Foreskin keratinocyte (primary cell): ENCODE measurements at places on chromosomes 1 and 21. TPM values are rescaled to one million over a fixed set of nuclear protein-coding genes. Genes with fewer than 3 reads are reported as not detected.
A peak's percentile ranks its signal among the peaks of the same experiment; 100 is the strongest.

- DNase-seq = no peak
These were observed at the start of gene PDPN for GRCh38 chr1:13583595-13583965. PDPN (plus strand) TSS chr1:13583832; CDS start chr1:13584034, 202 bp downstream.

DNA sequence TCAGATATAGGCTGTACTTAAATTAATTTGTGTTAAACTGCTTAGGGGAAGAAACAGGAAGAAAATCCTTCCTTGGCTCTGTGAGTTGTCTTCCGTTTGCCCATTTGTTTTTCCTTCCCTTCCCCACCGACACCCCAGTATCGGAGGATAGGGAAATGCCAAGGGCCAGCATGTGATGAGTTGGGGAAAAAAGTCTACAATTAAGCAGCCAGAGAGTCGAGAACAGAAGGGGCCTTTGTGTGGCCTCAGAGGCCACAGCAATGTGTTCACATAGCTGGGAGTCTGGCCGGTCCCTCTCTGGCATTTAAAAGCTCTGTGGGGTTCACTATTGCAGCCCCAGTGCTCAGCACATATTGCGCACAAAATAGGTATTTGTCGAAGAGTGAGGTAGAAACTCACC lies 489.3 kb downstream of the MATN1 start:
- no peak for DNase-seq

GRCh38 chr1:89998306-89998705 lies 3.4 kb downstream of the ZNF326 start:
- no peak for DNase-seq

DNA sequence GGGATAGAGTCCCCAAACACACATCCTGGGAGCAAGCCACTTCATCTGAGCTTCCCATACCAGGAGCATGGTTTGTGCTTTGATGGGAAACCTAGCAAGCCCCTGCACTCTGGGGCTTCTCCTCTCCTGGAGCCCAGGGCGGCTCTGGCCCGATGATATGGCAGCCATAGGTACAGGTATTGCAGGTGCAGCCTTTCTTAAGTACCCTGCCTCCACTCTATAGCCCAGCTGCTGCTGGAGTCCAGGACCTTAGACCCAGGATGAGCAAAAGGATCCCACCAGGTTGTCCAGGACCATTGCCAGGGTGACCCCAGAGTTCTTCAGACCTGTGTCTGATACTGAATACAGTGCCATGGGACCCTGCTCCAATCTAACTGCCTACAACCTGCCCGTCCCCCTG lies 4.2 kb downstream of the C1orf226 start:
- DNase-seq = no peak

DNA sequence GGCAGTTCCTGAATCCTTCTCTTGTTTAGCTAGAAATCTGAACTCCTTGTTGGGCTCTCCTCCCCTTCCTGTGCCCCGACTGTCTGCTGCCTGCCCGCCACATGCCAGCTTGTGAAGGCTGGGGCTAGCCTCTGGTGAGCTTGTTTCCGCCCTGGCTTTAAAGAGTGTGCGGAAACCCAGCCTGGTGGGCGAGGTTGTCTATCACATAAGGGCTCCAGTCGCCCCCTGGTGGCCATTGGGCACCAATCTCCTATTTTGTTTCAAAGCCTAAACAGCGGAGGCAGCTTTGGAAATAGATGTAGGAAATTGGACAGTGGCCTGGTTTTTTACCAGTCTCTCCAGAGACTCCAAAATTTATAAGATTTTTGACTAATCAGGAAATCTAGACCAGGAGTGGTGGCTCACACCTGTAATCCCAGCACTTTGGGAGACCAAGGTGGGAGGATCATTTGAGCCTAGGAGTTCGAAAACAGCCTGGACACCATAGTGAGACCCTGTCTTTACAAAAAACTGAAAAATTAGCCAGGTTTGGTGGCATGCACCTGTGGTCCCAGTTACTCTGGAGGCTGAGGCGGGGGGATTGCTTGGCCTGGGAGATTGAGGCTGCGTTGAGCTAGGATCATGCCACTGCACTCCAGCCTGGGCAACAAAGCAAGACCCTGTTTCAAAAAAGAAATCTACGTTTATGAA lies 9.8 kb downstream of the ATP8B2 start:
- peak; percentile 34 for DNase-seq

- no peak for DNase-seq
These were observed 42.7 kb upstream of the SLC30A1 start for GRCh38 chr1:211621447-211622198.

DNA sequence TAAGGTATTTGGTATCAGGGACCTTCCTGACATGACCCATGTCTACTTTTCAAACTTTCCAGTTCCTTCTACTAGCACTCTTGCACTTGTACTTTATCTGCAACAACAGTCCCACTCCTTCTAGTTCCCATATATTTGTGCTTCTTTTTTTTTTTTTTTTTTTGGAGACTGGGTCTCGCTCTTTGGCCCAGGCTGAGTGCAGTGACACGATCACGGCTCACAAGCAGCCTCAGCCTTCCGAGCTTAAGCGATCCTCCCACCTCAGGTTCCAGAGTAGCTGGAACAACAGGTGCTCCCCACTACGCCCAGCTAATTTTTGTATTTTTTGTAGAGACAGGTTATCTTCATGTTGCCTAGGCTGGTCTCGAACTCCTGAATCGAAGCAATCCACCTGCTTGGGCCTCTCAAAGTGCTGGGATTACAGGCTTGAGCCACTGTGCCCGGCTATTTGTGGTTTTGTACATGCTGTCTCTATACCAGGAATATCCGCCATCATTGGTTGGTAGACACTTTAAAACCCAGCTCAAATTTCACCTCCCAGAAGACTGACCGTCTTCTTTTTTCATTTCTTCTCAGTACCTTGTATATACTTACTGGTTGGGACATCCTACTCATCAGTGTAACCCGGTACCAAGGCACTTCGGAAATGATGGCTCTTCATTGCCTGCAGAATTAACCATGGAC lies 1.1 kb downstream of the ZMYM1 start:
- no peak for DNase-seq

DNA sequence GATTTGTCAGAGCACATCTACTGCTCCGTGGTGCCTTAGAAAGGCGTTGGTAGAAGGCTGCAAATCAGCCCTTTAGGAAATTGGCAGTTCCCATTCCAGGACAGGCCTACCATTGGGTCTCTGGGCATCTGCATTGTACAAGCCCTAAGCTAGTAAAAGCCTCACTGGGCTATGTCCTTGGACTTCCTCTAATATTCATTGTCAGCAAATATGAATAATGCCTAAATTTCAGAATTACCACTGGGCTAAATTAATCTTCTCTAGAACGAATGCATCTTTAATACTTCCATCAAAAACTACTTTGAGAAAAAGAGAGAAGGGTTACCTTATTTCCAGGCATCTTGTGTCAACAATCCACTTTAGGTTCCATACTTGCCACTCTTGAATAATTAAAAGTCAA lies 41.5 kb upstream of the ATP1A1 start:
- DNase-seq = no peak

WNT2B gene
- 0.61 and 0.74 TPM in 2 replicates for total RNA-seq

DMRTA2 gene
- total RNA-seq = not detected in 2 replicates
